Stimulated activated CD8-positive, alpha-beta memory T cell treated with anti-CD3 and anti-CD28 coated beads, Interleukin-4, amount 100 ng/mL, for 1 hour (primary cell): ENCODE measurements at places on chromosomes 2 and 18.

GRCh38 chr18:34867520-34867919, 157.4 kb downstream of the DTNA start:
- DNase-seq, result no peak

DNA sequence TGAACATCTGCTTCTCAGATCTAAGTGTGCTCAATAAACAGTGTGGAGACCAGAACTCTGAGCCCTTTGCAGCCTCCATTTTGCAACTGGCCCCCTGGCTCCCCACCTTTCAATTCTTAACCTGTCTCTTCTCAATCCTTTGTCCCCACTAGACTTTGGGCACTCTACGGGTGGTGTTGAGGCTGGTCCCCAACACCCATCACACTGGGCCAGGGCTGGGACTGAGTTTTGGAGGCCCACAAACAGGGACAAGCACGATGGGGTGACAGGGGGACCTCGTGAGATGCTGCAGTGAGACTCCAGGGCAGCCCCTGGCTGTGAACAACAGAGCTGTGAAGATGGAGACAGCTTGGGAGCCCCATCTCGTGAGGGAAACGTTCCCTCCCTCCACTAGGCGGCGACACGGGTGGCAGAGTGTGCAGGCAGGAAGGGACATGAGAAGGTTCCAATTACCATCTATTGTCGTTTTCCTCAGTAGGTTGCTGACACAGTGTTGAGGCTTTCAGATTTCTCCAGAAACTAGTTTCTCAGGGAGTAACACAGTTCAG, 1.2 kb downstream of the ANKMY1 start:
- no peak for DNase-seq

- DNase-seq, result no peak
Measured at GRCh38 chr2:194730266-194730665, 926.8 kb upstream of the SLC39A10 start.

DNA sequence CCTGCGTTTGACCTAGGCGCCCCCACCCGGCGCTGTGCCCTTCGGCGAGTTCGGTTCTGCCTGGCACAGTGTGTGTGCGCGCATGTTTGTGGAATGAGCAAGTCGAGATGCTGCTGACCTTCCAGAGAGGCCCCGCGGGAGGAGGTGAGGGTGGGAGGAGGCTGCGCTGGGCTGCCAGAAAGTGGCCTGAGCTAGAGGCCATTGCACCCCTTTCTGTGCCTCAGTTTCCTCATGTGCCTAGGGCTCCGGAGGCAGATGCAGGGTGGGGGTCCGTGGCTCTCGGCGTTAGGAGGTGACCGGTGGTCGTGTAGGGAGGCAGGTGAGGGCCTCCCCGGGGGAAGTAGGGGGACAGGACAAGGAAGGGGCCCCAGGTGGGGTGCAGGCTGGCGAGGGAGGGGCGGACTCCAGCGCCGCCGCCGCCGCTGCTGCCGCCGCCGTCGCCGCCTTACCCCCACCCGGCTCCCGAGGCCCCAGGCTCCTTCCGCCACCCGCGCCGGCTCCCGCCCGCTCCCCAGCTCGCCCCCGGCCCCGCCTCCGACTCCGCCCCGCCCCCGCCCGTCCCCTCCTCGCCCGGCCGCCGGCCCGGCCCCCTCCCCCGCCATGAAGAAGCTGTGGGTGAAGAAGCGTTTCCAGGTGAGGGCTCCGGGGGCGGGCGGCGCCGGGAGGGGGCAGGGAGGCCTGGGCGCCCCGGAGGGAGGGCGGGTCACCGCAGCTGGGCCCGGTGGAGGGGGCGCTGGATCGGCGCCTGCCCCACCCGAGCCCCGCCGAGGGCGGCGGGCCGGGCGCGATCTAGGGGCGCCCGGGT, 7.0 kb downstream of the SPEG start:
- no peak for DNase-seq

- no peak for DNase-seq
Measured at GRCh38 chr2:1701020-1701419, 43.3 kb downstream of the PXDN start.

DNA sequence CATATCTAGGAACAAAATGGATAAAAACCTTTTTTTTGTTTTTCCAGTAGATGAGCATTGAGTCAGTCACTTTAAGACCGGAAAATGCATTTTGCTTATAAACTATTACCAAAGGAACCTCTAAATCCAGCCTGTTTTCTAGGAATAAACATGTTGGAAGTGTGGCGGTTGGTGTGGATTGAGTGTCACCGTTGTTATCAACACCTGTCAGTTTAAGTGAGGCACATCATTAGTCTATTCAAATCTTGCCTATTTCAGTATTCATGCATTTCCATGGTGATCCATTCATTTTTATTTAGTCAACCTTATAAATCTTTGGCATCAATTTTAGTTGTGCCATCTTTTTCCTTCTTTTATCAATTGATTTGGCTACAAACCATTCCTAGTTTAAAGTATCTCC, 3.3 kb downstream of the KLHL29 start:
- DNase-seq, result no peak

DNA sequence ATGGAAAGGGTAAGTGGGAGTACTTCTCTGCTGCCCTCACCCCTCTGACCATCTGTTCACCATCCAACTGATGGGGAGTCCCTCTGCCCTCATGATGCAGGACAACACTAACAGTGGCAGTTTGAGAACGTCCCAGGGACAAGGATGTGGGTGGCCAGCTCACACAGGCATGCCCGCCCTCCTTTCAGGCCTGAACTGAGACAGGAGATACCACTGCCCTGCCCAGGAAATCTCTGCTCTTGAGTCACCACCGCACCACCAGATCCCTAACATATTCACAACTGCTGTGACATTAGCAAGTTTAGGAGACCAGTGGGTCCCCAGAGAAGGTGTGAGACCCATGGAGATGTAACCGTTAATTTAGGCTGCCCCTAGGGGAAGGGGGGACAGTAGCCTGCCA, 66.2 kb downstream of the TRAPPC8 start:
- DNase-seq, result no peak

- DNase-seq, result no peak
Measured at GRCh38 chr2:28360718-28361293, 31.9 kb upstream of the FOSL2 start.

DNA sequence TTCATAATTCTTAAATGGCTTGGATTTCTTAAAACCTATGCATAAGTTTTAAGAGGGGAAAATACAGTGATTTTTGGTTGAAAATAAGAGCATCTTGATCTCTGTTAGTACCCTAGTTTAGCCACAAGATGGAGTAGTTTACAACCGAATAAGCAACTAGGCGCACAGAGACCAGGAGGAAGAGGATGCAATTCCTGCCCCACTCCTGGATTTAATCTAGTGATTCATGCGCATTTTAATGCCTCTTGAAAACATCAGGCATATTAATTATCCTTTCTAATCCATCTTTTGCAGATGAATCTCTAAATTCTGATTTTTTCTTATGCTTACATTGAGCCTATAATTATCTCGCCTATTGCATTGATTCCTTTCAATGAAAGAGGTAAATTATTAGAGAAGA, 76.7 kb downstream of the MRPS9 start:
- no peak for DNase-seq

DNA sequence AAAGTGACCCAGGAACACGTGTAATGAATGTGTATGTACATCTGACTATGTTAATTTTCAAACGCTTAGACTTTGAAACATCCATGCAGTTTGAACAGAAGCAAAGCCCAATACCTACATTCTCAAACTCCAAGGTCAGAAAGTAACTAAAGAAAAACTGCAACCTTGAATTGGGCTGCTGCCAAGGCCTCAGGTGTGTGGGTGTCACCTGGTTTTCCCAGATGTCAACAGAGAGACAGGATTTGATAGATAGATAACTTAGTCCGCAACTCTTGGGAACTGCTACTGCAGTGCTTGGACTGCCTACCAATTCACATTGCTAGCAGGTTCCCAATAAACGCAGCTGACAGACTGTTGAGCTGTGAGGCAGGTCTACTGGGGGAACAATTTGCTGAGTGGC, 78.7 kb upstream of the PAPOLG start:
- DNase-seq, result no peak

DNA sequence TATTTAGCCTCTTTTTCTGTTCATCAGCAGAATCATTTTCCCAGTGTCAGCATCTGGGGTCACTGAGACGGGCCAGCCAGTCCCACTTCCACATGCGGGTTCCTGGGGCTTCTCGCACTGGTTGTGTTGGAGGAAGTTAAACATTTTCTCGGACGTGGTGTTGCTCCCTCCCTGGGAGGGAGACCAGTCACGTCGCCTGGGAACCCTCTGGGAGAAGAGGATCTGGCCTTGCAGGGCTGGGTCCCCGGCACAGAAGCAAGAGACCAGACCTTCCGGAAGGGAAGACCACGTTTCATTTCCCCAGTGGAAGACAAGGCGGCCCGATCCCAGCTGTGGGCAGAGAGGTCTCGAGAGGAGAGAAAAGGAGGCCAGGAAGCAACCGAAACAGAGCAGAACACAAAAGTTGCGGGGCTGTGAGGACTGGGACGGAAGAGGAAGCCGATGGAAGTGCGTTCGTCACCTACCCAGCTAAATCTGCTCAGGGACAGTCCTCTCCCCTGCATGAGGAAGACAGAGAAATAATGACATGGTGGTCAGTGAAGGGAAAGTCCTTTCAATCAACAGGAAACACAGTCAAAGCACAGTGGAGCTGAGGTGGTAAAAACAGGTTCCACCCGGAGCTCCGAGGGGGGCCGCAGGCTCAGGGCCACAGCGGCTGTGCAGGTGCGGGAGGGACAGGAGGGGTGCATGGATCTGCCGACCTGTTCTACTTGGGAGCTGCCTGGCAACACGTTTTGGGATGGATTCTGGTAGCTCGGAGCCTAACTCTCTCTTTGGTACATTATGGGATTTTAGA, 144.4 kb downstream of the MBP start:
- DNase-seq, result no peak

GRCh38 chr2:187194049-187194448, 254.0 kb downstream of the CALCRL start:
- DNase-seq, result no peak

- DNase-seq, result no peak
Measured at GRCh38 chr2:72722492-72723070, 103.3 kb downstream of the EXOC6B start.

GRCh38 chr2:86042256-86043168, 63.2 kb downstream of the POLR1A start:
- no peak for DNase-seq

GRCh38 chr18:48961547-48961946, 10.8 kb upstream of the SMAD7 start:
- DNase-seq, result no peak

DNA sequence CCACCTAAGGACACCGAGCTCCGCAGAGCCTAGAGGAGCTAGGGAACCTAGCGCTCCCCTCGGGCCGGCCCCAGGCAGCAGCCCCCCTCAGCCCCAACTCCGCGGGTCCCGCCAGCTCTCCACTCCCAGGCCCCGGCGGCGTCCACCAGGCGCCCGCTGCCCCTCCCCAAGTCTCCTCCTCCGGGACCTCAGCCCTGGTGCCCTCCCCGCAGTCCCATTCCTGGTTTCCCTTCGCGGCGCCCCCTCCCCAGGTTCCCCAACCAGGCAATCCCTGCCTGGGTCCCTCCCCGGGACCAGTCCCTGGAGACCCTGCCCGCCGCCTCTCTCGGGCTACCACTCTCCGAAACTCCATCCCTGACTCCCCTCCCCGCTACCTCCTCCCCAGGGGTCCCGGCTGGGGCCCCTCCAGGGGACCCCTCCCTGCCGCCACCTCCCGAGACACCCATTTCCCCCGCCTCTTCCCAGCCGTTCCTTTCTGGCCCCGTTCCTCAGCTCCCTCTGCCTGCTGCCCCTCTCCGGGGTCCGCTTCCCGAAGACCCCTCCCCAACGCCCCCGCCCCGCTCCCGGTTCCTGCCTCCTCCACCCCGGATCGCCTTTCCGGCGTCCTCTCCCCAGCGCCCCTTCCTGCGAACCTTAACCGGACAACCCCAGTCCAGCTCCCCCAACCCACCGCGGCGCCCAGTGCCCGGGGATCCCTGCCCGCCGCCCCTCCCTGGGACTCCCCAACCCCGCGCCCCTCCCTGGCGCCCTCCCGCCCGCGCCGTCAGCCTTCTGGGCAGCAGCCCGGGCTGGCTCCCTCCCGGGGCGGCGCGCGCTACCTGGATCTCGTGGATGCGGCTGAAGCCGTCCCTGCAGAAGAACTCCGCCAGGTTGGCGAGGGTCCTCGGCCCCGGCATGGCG, 678 bp downstream of the CYP27C1 start:
- DNase-seq, result no peak

- DNase-seq, result no peak
Measured at GRCh38 chr2:120301284-120301683, 44.7 kb upstream of the INHBB start.

GRCh38 chr2:167200019-167200418, 311.7 kb downstream of the XIRP2 start:
- no peak for DNase-seq

DNA sequence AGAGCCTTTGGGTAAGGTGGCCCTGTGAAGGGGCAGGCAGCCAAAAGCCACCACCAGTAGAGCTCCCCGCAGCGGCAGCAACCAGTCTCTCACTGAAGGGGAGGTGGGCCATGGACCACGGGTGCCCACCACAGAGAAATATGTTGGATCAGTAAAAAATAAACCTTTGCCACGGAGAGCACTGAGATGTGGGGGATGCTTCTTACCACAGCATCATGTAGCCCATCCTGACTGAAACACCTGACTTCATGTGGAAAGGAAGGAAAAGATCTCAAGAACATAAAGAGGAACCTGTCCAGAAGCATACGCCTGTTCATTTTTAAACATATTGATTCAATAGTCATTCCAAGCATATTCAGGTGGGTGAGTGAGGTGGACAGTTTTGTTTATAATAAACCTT, 51.1 kb downstream of the LONRF2 start:
- DNase-seq, result no peak

GRCh38 chr2:209600341-209601171, 171.1 kb upstream of the UNC80 start:
- no peak for DNase-seq

GRCh38 chr2:166158546-166158945, 30.7 kb upstream of the SCN1A start:
- no peak for DNase-seq

DNA sequence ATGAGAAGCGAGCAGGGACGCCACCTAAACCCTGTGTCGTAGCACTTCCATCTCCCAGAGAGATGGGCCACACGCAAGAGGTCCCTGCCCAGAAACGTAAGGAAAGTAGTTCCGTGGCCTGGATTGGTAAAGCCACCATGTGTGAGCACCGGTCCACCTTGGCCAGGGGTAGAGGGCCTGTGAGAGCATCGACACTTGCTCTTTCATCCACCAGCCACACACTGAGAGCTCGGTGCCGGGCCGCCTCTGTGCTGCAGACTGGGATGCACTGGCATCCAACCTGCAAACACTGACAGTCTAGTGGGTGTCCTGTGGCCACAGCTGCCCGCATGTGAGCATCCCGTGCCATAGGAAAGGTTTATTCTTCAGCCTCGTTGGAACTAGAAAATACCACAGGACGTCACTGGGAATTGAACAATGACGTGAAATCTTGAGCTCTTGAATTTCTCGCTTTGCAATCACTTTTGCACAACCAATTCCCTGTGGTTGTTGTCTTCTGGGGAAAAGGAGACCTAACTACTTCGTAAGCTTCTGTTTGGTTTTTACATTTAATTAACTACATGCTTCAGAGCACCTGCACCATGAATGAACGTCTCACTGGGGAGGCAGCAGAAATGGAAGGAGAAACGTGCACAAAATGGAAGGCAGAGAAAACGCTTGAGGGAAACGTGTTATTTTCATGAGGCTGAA, 212.0 kb upstream of the RAB6C start:
- no peak for DNase-seq
